ENCODE measurements at places on chromosomes 11 and 22.

- no peak for ATAC-seq
These were observed 19.0 kb upstream of the OR52K2 start for GRCh38 chr11:4430051-4430450.

GRCh38 chr11:130470832-130471706 lies 22.6 kb downstream of the ADAMTS15 start:
- no peak for ATAC-seq

GRCh38 chr11:70732023-70732880 lies 333.9 kb downstream of the CTTN start:
- ATAC-seq, result no peak

- no peak for ATAC-seq
These were observed 18.9 kb upstream of the HEPHL1 start for GRCh38 chr11:94002226-94002625.
